GM12878 (cell line): ENCODE measurements at places on chromosomes 6 and 20. TPM values are rescaled to one million over a fixed set of nuclear protein-coding genes. Genes with fewer than 3 reads are reported as not detected.

OPN5 gene
- not detected in 2 replicates for total RNA-seq

RFX6 gene
- total RNA-seq: not detected in 2 replicates

DNA sequence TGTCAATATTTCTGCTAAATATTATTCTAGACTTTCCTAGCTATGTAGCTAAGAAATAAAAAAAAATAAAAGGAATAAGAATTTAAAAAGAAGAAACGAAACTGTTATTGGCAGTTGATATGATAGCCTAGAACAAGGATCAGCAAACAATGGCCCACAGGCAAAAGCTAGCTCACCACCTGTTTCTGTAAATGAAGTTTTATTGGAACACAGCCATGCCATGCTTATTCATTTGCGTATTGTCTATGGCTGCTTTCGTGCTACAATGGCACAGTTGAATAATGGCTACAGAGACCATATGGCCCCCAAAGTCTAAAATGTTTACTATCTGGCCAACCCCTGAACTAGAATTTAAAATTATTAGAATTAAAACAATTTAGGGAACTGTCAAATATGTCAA, 952.6 kb upstream of the MAP3K7 start:
- no peak for DNase-seq

EYA4 gene
- total RNA-seq: not detected in 2 replicates

UST gene
- total RNA-seq: 2.2 and 2.4 TPM in 2 replicates

DNA sequence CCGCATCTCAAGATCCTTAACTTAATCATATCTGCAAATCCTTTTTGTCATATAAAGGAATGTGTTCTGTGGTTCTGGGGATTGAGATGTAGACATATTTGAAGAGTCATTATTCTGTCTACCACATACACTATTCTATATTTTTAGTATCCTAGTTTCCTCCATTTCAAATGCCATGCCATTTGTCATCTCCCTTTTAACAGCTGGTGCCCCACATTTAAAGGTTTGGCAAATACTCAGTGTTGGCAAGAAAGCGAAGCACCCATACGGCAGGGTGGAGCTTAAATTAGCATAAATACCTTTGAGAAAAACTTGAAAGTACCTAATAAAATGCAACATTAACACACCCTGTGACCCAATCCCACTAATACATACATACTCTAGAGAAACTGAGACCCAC, 31.7 kb downstream of the PAK5 start:
- no peak for DNase-seq

C20orf204 gene
- 49.1 and 56.0 TPM in 2 replicates for total RNA-seq

- no peak for DNase-seq
Measured at GRCh38 chr6:138231381-138231886, 13.1 kb upstream of the PBOV1 start.
